WTC11 (cell line): ENCODE measurements at places on chromosomes 7 and 10. TPM values are rescaled to one million over a fixed set of nuclear protein-coding genes. Genes with fewer than 3 reads are reported as not detected.

DNA sequence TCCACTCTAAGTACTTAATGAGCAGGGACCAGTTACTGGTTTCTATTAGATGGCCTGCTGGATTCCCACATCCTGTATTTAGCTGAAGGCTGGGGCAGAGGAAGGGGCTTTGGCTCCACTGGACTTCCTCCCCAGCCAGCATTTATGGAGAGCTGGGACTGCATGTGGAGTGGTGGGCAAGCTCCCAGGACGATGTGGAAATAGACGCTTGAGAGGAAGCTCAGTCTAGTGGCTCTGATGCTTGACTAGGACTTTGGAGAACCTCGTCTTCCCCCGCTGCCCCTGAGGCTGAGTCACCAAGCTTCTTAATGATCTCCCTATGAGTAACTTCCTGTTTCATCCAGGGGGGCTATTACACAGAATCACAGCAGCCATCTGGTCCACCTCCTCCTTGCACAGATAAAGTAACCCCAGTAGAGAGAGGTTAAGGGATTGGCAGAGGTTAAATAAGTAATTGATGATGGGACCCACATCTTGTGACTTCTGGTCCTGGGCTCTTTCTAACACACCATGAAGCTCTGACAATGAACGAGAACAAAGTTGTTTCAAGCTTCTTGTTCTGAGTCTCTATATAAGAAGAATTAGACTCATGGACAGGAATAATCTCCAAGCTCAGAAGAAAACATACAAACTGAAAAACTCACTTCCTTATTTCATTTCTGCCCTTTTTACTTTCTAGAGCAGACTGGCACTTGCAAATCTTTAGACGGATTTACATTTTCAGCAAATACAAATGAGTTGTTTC is 126.2 kb downstream of the PRPF18 start:
- no peak for DNase-seq
- no peaks in the 10 kb centered on the region for H3K36me3 ChIP-seq
- peak overlapping the region; percentile 33; the same call in 1 of the 2 replicates for H3K27ac ChIP-seq
- H3K27me3 ChIP-seq: no peaks in the 10 kb centered on the region
- H3K4me3 ChIP-seq: no peak overlapping the region

- H3K4me1 ChIP-seq: no peaks in the 10 kb centered on the region
- H3K27ac ChIP-seq: no peak overlapping the region
- H3K36me3 ChIP-seq: no peaks in the 10 kb centered on the region
- DNase-seq: no peak
Measured at GRCh38 chr10:62011558-62011957, 110.1 kb downstream of the ARID5B start.

DNA sequence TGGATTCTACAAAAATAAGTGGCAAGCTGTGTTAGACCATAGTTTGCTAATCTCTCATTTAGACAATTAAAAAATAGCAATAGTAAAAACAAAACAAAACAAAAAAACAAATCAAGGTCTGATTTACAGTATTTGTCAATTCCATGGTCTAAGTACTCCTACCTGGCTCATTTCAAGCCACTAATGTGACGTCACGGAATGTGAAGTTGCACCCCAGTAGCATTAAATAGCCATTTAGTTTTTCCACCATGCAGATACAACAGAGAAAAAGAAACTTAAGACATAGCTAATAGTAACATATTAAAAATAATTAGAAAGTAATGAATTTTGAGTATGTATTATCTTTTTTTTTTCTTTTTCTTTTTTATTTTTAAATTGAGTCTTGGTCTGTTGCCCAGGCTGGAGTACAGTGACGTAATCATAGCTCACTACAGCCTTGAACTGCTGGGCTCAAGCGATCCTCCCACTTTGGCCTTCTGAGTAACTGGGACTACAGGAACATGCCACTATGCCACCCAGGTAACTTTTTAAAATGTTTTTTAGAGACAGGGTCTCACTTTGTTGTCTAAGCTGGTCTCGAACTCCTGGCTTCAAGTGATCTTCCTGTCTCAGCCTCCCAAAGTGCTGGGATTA is 101.2 kb downstream of the MKX start:
- no peak for DNase-seq
- no peak overlapping the region for H3K27ac ChIP-seq
- H3K36me3 ChIP-seq: no peaks in the 10 kb centered on the region

DNA sequence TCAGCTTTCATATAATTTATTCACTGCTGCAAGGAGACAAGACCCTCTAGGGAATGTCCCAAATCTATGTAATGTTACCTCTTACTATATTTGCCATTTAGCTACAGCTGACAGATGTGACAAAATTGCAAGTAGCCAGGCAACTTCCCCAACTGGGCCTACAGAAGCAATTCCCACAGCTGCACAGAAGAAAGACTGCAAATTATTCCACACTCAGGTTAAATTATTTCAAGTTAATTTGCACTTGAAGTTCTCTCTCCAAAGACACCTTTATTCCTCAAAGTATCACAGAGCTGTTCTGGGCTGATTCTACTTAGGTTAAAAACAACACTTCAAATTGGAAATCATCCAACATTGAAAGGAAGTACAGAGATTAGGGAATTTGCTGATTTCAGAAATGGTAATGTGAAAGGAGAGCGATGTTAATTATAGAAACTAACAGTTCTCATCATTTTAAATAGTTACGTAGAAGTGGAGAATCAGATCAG is 133.6 kb downstream of the THSD7A start:
- no peaks in the 10 kb centered on the region for H3K36me3 ChIP-seq
- peaks cover 8% of the 10 kb centered on the region for H3K4me1 ChIP-seq
- H3K4me3 ChIP-seq: no peak overlapping the region
- no peaks in the 10 kb centered on the region for H3K27me3 ChIP-seq
- H3K27ac ChIP-seq: no peak overlapping the region

- H3K4me1 ChIP-seq: peaks cover 7% of the 10 kb centered on the region
- no peak overlapping the region for H3K4me3 ChIP-seq
- DNase-seq: no peak
- H3K27me3 ChIP-seq: no peaks in the 10 kb centered on the region
- H3K27ac ChIP-seq: no peak overlapping the region
- H3K36me3 ChIP-seq: no peaks in the 10 kb centered on the region
Measured at GRCh38 chr7:27808626-27809025, 68.7 kb downstream of the TAX1BP1 start.

- no peak overlapping the region for H3K27ac ChIP-seq
- DNase-seq: no peak
- peaks cover 7% of the 10 kb centered on the region for H3K27me3 ChIP-seq
- no peaks in the 10 kb centered on the region for H3K36me3 ChIP-seq
Measured at GRCh38 chr10:15620337-15620736, 99.4 kb downstream of the ITGA8 start.

GRCh38 chr10:125291836-125292235 is 131.5 kb upstream of the CTBP2 start:
- H3K27ac ChIP-seq: no peak overlapping the region
- peaks cover 31% of the 10 kb centered on the region for H3K27me3 ChIP-seq
- no peak overlapping the region for H3K4me3 ChIP-seq
- H3K4me1 ChIP-seq: no peaks in the 10 kb centered on the region
- no peaks in the 10 kb centered on the region for H3K36me3 ChIP-seq
- DNase-seq: no peak

DNA sequence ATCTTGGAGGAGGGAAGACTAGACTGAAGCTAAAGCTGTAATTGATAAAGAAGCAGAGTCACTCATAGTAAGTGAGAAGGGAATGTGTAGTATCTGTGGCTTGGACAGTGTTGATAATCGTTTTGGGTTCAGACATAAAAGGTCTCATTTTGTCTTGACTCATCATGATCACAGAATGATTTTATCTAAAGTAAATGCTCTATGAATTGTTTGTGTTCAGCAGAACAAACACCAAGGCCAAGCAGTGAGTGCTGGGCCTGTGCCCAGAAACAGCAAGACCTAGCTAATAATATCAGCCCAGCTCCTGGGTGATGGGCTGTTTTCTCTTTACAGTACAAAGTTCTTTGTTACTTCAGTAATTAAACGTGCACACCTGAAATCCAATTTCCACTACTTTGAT is 26.7 kb upstream of the CD36 start:
- no peak overlapping the region for H3K4me3 ChIP-seq
- H3K36me3 ChIP-seq: no peaks in the 10 kb centered on the region
- H3K27me3 ChIP-seq: no peaks in the 10 kb centered on the region
- peaks cover 21% of the 10 kb centered on the region for H3K4me1 ChIP-seq
- no peak overlapping the region for H3K27ac ChIP-seq
- no peak for DNase-seq

DNA sequence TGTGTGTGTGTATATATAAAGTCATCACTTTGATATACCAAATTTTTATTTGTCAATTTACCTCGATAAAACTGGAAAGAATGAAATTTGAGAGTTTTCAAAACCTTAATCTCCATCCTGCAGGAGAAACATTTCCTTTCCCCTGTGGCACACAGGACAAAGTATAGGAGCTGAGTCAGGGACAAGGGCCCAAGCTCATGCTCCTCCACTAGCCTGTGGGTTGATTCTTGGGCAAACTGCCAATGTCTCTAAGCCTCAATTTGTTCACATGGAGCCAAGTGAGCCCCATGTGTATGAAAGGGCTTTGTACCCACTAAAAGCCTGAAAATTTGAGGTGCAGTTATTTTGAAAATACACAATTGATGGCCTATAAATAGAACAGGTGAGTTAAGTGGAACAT is 60.3 kb upstream of the IL6 start:
- no peak overlapping the region for H3K4me3 ChIP-seq
- H3K4me1 ChIP-seq: peaks cover 69% of the 10 kb centered on the region
- no peaks in the 10 kb centered on the region for H3K36me3 ChIP-seq
- H3K27me3 ChIP-seq: no peaks in the 10 kb centered on the region; the same call in 1 of the 2 replicates

GRCh38 chr7:36606153-36606975 is 117.9 kb downstream of the AOAH start:
- no peak for DNase-seq
- no peaks in the 10 kb centered on the region for H3K36me3 ChIP-seq
- H3K4me3 ChIP-seq: no peak overlapping the region
- H3K27me3 ChIP-seq: peaks cover 6% of the 10 kb centered on the region
- H3K27ac ChIP-seq: no peak overlapping the region

DNA sequence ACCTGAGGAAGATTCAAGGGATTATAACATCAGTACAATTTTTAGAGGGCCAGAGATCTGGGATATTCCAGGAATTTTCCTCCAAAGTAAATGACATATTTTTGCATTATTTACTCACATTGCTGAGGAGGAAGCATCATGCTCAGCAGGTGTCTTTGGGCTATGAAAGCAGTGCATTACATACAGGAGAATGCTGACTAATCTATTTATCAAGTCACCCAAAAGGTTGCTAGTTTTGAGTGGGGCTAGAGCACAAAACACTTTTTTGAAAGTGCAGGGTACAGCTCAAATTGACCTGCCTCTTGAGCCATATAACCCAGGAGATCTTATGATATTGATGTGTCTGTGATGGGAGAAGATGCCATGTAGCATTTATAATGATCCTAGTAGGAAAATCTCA is 603.1 kb downstream of the POM121L12 start:
- H3K27ac ChIP-seq: no peak overlapping the region
- DNase-seq: no peak
- no peak overlapping the region for H3K4me3 ChIP-seq
- peaks cover 19% of the 10 kb centered on the region for H3K4me1 ChIP-seq

DNA sequence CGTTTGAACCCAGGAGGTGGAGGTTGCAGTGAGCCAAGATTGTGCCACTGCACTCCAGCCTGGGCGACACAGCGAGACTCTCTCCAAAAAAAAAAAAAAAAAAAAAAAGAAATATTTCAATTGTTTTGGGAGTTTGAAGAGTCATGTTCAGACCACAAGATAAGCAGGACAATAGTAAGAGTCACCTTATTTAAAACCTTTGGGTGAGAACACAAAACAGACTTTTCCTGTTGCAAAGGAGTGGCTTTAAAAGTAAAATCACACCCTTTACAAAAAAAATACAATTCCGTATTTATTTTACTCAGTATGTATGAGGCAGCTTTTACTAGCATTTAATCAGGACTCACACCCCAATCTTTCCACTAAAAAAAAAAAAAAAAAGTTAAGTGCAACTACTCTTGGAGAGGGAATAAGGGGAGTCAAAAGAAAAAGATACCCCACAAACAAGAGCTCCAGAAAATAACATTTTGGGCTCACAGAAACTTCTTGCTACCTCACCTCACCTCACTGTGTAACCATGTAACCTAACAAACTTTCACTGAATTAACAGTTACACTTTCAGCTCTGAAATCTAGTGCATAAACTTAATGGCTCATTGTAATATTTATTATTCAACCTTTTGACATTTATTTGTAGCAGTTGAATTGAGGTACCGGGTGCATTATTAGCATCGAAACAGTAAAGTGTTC is 11.2 kb downstream of the SKIDA1 start:
- H3K4me1 ChIP-seq: peaks cover 67% of the 10 kb centered on the region
- peak overlapping the region; percentile 86 for H3K4me3 ChIP-seq
- no peaks in the 10 kb centered on the region for H3K36me3 ChIP-seq
- no peak overlapping the region for H3K27ac ChIP-seq
- no peak for DNase-seq
- peaks cover 20% of the 10 kb centered on the region for H3K27me3 ChIP-seq

GRCh38 chr7:128867241-128867640 is 4.6 kb downstream of the ATP6V1F start:
- no peak overlapping the region; the same call in 1 of the 2 replicates for H3K4me3 ChIP-seq
- H3K27ac ChIP-seq: no peak overlapping the region
- no peak for DNase-seq
- H3K27me3 ChIP-seq: peaks cover 52% of the 10 kb centered on the region
- H3K4me1 ChIP-seq: peaks cover 26% of the 10 kb centered on the region
- peaks cover 9% of the 10 kb centered on the region for H3K36me3 ChIP-seq

- H3K36me3 ChIP-seq: no peaks in the 10 kb centered on the region
- H3K4me1 ChIP-seq: peaks cover 21% of the 10 kb centered on the region
- no peak for DNase-seq
- no peak overlapping the region for H3K4me3 ChIP-seq
Measured at GRCh38 chr10:60375293-60376004, 14.2 kb downstream of the ANK3 start.

GRCh38 chr10:44384601-44385025 is 284 bp downstream of the CXCL12 start:
- peaks cover 46% of the 10 kb centered on the region for H3K4me1 ChIP-seq
- peak overlapping the region; percentile 82 for H3K4me3 ChIP-seq
- H3K36me3 ChIP-seq: peaks cover 13% of the 10 kb centered on the region
- H3K27me3 ChIP-seq: peaks cover 25% of the 10 kb centered on the region

GRCh38 chr7:3722396-3722922 is 421.4 kb downstream of the SDK1 start:
- H3K36me3 ChIP-seq: no peaks in the 10 kb centered on the region
- H3K4me1 ChIP-seq: peaks cover 13% of the 10 kb centered on the region
- H3K27me3 ChIP-seq: no peaks in the 10 kb centered on the region

TCAF2 gene
- total RNA-seq: 0.15 to 0.21 TPM (median 0.21 TPM) in 3 replicates

ABCB1 gene
- 0.60 to 0.94 TPM (median 0.82 TPM) in 3 replicates for total RNA-seq

KIAA1549 gene
- 16.3 to 18.7 TPM (median 17.2 TPM) in 3 replicates for total RNA-seq

CTAGE8 gene
- 5.6 to 8.4 TPM (median 7.9 TPM) in 3 replicates for total RNA-seq

EN2 gene
- not detected in 3 replicates for total RNA-seq

DNAH11 gene
- 3.5 to 6.4 TPM (median 4.2 TPM) in 3 replicates for total RNA-seq

HOXA1 gene
- not detected in 3 replicates for total RNA-seq

CLEC5A gene
- total RNA-seq: not detected in 3 replicates
